ENCODE measurements at places on chromosomes 11 and 22.
A peak's percentile ranks its signal among the peaks of the same experiment; 100 is the strongest.

GRCh38 chr11:120869097-120869496 is 154.8 kb upstream of the TBCEL start:
- no peak for DNase-seq

- no peak for DNase-seq
These were observed 11.8 kb downstream of the DGCR8 start for GRCh38 chr22:20091690-20092476.

- DNase-seq, result peak; percentile 56
These were observed at the start of gene UFD1 for GRCh38 chr22:19478901-19479354. Gene UFD1, minus strand, starts transcription at chr22:19479193. Its CDS starts 108 bp downstream, at chr22:19479085.

GRCh38 chr11:112922606-112923005 is 38.6 kb upstream of the NCAM1 start:
- no peak for DNase-seq

- no peak for DNase-seq
These were observed 50.6 kb upstream of the RFPL3 start for GRCh38 chr22:32307055-32307454.

- DNase-seq, result no peak
These were observed 725.1 kb upstream of the CHORDC1 start for GRCh38 chr11:90947930-90948329.

DNA sequence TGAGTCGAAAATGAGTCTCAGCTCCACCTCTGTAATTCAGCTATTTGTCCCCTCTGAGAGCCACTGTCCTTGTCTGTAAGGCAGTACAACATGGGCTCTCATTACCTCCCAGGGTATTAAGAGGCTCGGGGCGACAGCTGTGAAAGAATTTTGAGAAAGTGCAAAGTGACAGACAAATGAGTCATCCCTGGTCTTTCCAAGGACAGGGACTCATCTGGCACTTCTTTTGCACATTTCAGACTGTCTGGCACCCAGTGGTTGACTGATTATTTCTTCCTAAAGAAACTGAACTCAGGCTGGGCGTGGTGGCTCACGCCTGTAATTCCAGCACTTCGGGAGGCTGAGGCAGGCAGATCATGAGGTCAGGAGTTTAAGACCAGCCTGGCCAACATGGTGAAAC is 62.1 kb upstream of the ARFGAP3 start:
- DNase-seq, result no peak

GRCh38 chr22:29202212-29203192 is 3.2 kb upstream of the EMID1 start:
- peak; percentile 11 for DNase-seq

DNA sequence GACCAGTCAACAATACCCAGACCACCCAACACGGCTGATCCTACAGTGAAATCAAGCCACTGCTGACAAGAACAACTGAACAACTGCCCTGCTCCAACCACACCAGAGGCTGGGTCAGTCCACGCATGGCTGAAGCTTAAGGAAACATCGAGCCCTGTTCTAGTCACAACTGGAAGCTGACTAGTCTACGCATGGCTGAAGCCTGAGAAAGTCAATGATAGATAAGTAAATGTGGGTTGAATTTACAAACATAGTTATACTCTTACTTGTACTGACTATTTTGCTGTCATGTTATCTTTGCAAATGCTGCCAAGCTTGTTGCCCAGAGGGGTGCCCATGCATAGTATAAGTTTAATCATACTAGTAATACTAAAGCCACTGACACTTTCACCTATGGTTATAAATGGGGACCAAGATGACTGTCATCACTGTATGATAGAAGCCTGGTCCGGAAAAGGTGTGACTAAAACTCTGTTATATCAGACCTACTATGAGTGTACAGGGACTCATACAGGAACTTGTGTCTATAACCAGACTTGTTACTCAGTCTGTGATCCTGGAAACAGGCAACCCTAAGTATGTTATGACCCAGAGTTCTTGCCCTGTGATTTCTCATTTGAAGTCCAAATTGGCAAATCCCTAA is 43.4 kb upstream of the GLYAT start:
- no peak for DNase-seq

GRCh38 chr11:125164422-125165110 is at the start of gene PKNOX2:
Gene PKNOX2, plus strand, starts transcription at chr11:125164751. Its CDS starts 186,555 bp downstream, at chr11:125351306.
- DNase-seq, result peak; percentile 49

DNA sequence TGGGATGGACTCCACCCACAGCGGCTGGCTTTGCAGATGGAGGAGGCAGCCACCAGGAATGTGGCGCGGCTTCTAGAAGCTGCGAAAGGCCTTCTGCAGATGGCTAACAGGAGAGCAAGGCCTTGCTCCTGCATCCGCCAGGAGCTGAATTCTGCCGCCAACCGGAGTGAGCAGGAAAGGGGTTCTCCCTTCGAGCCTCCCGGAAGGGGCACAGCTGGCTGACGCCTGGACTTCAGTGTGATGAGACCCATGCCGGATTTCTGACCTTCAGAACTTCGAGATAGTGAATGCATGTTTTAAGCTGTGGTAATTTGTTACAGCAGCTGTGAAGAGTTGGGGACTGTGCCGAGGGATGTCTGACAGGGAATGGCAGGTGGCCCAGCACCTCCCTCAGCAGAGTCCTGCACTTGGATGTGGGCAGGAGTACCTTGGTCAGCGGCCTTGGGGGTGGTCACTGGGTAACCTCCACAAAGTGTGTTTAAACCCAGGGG is 7.7 kb downstream of the TBC1D22A start:
- DNase-seq, result no peak

GRCh38 chr11:23272095-23272494 is 411.8 kb upstream of the CCDC179 start:
- DNase-seq, result no peak

DNA sequence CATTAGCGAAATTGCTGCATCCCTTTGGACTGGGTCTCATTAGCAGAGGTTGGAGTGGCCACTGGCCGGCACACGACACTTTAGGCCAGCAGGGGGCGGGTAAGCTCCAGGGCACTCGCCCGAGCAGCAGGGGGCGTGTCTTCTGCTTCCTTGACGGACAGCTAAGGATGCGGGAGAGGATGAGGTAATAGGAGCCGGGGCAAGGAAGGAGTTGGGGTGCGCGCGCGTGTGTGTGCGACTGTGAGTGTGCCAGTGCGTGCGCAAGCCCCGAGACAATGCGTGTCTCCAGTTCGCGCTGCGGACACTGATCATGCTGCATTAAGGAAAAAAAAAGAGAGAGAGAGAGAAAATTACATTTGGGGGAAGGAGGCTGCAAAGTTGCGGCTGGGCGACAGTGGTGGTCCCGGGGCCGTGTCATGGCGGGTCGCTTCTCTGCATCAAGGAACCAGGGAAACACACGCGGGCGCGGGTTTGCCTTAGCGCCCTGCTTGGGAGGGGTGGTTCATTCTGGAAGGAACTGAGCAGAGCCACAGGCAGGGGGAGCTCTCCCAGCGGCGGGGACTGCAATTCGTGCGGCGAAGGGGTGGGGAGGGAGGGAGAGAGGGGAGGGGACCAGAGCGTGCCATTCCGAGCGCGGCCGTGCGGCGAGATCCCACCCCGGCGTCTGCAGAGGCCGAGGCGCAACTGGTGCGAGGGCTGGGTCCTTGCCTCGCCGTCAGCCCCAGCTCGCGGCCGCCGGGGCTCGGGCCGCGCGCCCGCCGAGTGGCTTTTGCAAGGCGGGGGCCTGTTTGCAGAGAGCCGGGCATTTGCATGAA is at the start of gene DTX4:
DTX4 (plus strand) TSS at position 625 of the 815 bp plus-strand sequence. CDS start 464 bp downstream, outside the sequence.
- DNase-seq, result peak; percentile 75

DNA sequence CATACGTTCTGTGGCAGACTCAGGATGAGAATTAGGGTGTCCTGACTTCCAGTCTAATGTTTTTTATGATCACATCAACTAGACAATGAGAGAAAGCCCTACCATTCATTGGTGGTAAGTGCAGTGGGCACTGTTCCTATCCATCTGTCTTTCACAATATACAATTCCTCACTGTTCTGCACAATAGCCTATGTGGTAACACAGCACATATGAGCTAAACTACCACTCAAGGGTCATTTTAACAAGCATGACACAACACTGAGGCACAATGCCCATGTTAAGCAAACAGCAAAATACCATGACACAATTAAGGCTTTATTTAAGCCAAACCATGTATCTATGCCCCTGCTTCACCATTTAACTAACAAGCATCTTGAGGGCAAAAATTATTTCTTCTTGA is 52.3 kb downstream of the SIK3 start:
- no peak for DNase-seq

DNA sequence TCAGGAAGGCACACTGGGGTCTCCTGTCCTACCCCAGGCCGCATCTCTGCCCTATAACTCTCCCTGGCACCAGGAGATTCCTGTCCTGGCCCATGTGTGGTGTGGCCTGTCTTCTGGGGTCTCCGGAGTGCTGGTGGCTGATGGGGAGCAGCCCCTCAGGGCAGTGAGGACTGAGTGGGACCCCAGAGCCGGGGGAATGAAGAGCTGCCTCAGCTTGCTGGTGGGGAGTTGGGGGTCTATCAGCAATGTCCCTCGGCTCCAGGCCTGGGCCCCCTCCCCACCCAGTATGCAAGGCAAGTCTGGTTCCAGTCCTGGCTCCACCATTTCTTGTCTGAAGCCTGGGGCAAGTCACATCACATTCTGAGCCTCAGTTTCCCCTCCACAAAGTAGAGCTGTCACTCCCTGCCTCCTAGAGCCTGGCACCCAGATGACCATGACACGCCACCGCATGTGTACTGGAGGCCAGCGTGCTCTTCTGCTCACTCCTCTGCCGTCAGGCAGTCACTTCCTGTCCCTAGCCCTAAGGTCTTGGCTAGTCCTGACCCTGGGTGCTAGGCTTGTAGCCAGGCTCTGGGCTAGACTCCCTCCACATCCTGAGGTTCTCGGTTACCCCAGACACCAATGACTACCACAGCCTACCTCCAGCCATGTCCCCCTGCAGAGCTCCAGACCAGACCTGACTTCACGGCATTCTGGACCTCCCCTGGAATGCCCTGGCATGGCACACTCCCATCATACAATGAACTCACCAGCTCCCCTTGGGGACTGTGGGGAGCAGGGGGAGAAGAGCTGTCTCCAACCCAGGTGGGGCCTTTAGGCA is 12.8 kb downstream of the ARAP1 start:
- DNase-seq, result no peak

All from activated CD4-positive, CD25-positive, alpha-beta regulatory T cell treated with anti-CD3 and anti-CD28 coated beads, Interleukin-2, amount 50 U/mL, for 16 hours (primary cell).